ENCODE measurements at places on chromosomes 11 and 22.

GRCh38 chr11:119181677-119182412 is 3.4 kb upstream of the NHERF4 start:
- no peak for DNase-seq

GRCh38 chr11:6474413-6474792 is 662 bp upstream of the TRIM3 start:
- DNase-seq = no peak

DNA sequence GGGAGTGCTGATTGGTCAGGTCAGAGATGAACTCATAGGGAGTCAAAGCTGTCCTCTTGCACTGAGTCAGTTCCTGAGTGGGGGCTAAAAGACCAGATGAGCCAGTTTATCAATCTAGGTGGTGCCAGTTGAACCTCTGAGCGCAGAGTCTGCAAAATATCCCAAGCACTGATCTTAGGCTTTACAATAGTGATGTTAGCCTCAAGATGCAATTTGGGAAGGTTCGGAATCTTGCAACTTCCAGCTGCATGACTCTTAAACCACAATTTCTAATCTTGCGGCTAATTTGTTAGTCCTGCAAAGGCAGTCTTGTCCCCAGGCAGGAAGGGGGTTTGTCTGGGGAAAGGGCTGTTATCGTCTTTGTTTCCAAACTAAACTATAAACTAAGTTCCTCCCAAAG is 92.3 kb upstream of the PARVA start:
- no peak for DNase-seq

GRCh38 chr11:111329306-111330204 is 31.2 kb downstream of the POU2AF3 start:
- no peak for DNase-seq

- DNase-seq = no peak
Measured at GRCh38 chr11:120061036-120061760, 76.7 kb downstream of the TRIM29 start.

DNA sequence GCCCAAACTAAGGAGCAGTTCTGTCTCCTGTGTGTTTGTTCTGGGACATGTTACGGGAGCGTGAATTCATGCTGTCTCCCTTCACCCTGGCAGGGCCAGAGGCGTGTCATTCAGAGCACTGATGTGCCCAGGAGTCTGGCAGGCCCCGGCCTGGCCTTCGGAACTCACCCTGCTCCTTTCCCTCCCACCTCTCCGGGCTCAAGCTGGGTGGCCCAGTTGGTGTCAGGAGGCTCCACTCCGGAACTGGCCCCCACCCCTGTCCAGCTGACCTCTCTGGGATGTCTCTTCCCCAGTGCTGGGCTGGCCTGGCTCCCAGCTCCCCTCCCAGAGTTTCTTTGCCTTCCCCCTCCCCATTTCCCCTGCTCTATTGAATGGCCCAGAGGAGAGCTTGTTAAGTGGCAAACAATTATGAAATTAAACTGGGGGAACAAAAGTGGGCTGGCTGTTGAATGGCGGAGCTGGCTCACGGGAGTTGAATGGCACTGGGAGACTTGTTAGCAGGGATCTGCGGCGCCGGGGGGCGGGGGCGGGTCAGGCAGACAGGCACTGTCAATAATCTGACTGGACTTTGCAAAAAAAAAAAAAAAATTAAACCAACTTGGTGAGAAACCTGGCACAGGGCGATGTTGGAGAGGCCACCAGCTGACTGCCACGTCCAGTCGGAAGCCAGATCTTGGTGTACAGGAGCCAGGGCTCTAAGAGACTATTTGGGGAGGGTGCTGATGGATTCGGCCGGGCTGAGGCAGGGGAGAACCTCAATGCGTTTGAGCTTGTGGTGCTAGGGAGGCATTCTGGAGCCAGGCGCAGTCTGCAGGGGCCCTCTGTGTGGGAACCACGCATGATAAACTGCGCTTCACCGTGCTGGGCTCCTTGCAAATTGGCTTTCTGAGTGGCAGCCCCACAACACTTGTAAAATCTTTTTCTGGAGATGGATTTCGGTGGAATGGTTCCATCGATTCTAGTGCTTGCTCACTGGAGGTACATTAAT is 1.3 kb downstream of the MPPED1 start:
- no peak for DNase-seq

GRCh38 chr11:46902694-46903093 is 15.7 kb downstream of the LRP4 start:
- no peak for DNase-seq

DNA sequence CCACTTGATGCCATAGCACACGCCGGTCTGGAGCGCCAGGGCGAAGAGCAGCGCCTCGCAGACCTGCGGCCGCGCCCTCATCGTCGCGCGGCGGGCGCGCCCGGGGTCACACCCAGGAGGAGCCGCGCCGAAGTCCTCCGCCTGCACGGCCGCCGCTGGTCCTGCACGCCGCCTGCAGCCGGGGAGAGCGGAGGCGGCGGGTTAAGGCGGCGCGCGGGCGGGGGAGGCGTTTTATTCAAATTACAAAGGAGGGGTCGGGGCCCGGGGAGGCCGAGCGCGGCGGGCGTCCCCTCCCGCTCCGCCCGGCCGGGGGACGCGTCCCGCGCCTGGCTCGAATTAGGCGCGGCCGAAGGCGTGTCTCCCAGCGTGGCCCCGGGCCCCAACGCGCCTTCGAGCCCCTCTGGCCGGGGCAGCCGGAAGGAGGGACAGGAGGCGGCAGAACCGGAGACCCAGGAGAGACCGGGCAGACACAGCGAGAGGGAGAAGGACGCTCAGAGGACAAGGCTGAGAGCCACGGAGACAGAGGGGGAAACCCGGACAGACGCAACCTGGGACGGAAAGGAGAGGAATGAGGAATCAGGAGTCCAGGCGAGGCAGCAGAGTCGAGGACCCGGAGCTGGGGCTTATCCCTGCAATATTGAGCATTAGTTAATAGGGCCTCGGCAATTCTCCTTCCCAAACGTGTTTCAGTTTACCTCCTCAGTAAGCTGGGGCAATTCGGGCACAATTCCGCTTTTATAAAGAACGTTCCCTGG is at the start of gene WNT11:
Gene WNT11 (minus strand): TSS at position 176 of the 755 bp plus-strand sequence. CDS start 95 bp downstream, at position 81.
- DNase-seq = no peak

GRCh38 chr11:69366591-69366990 is 72.6 kb downstream of the MYEOV start:
- DNase-seq = no peak

DNA sequence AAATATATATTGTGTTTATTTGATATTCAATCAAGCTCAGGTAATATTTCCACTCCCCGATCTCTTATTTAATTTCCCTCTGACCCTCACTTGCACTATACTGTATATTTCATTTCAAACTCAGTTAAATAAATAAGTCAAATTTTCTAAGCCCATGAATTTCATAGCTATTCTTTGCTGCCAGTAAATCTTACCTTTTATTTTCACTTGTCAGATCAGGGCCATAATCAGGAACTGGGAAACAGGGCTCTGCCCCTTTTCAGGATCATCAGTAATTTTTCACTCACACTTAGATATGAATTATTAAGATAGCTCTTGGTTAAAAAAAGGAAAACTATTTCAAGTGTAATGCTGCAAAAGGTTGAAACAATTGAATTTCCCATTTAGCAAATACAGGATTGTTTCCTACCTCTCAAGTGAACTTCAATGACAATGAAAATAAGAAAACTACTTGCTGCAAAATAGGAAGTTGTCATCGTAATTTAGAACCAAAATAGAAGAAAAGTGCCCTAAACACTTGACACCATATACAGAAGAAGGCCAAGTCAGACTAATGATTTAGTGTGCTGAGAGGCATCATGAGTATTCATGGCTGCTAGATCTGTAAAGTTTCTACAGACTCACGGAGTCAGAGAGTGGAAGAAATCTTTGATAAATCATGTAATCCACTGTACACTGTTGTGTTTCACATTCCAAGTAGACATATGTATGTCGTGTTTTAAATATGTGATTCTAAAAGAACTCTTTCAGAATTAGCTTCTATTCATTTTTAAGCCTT is 316.8 kb upstream of the CNTN5 start:
- no peak for DNase-seq

Data from stimulated activated CD8-positive, alpha-beta memory T cell treated with anti-CD3 and anti-CD28 coated beads, Interleukin-2, amount 100 ng/mL, for 1 hour (primary cell).